ENCODE measurements at places on chromosomes 16 and 17.
A peak's percentile ranks its signal among the peaks of the same experiment; 100 is the strongest.

DNA sequence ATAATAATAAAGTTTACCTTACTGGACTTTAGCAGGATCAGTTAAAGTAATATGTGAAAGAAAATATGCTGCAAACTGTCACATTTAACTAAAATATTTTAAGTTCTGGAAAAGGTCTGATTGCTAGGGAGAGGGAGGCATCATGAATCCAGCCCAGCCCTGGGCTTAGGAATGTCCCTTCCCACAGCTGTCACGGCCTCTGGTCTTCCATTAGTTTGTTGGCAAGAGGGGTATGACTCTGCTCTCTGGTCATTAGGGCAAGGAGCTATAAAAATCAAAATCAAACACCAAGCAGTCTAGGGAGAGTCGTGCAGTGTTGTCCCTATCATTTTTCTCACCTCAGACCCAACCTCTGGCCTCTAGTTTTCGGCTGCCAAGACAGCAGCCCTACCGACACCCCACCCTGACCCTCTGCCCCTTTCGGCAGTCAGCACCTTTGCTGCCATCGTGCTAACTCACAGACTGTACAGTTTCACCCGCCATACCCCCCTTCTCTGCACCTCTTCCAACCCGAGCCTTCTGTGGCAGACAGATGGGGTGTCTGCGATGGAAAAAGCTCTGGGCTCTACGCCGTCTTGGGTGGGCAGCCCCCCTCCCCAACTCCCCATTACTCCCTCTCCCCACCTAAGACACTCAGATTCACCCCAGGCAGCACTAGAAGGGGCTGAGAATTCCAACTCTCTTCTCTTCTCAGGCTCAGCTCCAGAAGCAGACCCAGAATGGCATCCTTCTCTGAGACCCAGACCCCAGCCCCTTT lies 41.4 kb downstream of the NEUROD2 start:
- DNase-seq: no peak

DNA sequence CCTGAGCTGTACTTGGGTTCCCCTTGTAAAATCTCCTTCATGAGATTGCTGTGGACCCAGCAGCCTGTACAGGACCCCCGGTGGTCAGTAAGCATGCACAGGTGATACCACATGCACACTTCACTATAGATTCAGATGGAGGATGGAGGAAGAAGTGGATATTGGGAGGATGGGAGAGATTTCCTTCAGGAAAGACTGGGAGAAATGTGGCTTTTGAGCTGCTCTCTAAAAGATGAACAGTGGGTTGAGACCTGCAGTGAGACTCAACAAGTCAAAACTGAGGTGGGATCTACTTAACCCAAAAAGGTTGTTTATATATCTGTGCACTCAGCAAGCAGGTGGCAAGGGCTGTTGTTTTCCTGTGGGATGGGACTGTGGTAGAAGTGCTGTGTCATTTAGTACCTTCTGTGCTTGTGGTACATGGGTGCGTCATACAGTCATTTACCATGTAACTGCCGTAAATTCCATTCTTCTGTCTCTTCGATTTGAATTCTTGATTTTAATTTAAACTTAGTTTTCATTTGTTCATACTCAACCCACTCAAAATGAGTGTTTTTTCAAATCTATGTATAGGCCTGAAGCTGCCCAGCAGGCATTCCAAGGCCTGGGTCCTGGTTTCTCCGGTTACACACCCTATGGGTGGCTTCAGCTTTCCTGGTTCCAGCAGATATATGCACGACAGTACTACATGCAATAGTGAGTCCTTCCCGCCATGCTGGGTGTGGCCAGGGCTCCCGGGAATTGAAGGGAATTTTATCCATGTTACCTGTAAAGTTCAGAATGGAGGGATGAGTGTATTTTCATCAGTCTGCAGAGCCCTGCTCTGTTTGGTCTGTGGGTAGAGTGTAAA lies 6.9 kb downstream of the HERPUD1 start:
- peak; percentile 20 for DNase-seq

DNA sequence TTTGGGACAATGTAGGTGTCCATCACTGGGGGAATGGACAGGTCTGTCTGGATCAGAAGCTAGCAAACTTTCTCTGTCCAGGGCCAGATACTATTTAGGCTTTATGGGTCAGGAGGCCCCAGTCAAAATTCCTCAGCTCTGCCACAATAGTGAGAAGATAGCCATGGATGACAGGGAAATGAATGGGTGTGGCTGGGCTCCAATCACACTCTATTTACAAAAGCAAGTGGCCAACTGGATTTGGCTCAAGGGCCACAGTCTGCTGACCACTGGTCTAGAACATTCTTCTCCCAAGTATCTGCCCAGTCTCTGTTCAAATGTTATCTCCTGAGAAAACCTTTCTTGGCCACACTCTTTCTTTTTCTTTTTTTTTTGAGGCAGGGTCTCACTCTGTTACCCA lies 339.9 kb downstream of the SOX9 start:
- no peak for DNase-seq

DNA sequence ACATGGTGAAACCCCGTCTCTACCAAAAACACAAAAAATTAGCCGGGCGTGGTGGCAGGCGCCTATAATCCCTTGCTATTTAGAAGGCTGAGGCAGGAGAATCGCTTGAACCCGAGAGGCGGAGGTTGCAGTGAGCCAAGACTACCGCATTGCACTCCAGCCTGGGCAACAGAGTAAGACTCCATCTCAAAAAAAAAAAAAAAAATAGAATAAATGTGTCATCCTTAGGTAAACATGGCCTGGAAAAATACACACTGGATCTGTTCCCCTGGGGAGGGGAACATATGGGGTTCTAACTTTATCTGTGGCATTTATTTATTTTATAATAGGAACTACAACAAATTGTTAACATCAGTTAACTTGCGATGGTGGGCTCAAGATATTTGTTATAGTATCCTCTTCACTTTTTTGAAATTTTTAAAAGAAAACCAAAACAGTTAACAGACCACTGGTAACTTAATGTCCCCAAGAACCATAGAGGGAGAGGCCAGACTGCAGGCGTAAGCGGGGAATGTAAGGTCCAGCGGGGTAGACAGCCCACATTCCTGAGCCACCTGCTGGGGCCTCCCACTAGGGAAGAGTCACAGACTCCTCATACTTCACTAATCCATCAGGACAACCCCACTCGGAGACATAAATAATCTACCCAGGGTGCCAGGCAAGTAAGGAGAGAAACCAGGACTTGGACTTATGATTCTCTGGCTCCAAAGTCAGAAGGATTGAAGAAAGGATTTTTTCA lies 12.5 kb upstream of the TXNDC11 start:
- no peak for DNase-seq

DNA sequence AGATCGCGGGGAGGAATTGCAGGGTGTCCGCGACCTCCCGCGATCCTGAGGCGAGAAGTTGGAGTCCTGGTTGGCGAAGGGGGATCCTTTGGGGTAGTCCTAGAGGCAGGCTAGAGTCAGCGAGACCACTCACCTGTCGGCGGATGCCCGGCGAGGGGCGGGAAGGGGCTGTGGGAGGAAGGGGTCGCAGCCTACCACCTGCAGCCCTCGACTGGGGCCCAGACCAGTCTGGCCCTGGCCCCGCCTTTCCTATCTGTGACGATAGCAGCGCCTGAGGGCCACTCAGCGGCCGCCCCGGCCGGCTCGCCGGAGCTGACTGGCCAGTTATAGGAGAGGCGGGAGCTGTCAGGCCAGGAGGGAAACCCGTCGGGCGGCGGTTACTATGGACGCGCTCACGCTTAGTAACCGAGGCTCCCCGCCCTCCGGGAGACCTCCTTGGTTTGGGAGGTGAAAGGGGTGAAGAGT lies at the start of gene TEKT3:
Gene TEKT3 (minus strand): TSS at position 213 of the 465 bp plus-strand sequence. CDS start 10,012 bp downstream, outside the sequence.
- no peak for DNase-seq

DNA sequence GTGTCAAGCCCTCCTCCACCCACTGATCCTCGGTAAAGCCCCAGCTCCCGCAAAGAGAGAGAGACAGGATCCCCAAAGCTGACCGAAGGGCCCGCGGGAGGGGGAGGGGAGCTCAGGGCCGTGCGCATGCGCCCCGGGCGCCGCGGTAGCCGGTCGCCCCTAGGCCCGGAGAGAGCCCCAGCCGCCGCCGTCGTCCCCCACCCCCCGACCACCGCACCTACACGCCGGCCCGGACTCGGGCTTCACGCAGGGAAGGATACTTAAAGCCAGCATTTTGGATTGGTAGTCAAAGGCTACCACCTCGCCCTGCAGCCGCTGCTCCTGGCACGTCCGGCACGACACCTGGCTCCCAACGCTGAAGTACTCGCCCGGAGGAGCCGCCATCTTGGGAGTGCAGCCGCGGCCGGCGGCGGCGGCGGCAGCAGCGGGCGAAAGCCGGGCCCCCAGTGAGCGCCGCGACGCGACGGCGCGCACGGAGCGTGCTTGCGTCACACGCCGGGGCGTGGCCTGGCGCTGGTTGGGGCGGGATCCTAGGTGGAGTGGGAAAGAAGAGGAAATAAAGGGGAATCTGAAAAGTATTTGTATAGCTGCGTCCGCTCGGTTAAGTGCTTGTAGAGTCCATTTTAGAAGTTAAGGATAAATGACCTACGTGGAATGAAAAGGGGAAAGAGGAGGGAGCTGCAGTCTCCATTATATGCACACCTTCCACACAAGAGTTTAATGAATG lies at the start of gene LSM12:
Gene LSM12 (minus strand): TSS at position 468 of the 727 bp plus-strand sequence. CDS start 84 bp downstream, at position 384.
- peak; percentile 81 for DNase-seq

- DNase-seq: no peak
Measured at GRCh38 chr17:46895171-46895570, 27.8 kb upstream of the GOSR2 start.

- no peak for DNase-seq
Measured at GRCh38 chr17:75090871-75091854, 3.4 kb downstream of the SLC16A5 start.

GRCh38 chr17:57110579-57111325 lies 25.7 kb downstream of the AKAP1 start:
- DNase-seq: no peak

- DNase-seq: no peak
Measured at GRCh38 chr16:69499541-69500230, 66.1 kb upstream of the NFAT5 start.

All from activated gamma-delta T cell treated with anti-CD3 and anti-CD28 coated beads, Interleukin-2, amount 50 U/mL, for 16 hours (primary cell).